Activated T-cell treated with anti-CD3 and anti-CD28 coated beads, Interleukin-2, amount 50 U/mL, for 48 hours (primary cell): ENCODE measurements at places on chromosomes 3 and 15.

- DNase-seq: peak; percentile 62
Observed at GRCh38 chr15:38354315-38354929, 99.5 kb upstream of the FAM98B start.

GRCh38 chr3:138464491-138464860, 30.1 kb downstream of the ESYT3 start:
- DNase-seq: no peak

- no peak for DNase-seq
Observed at GRCh38 chr3:173744895-173745294, 347.4 kb downstream of the NLGN1 start.

DNA sequence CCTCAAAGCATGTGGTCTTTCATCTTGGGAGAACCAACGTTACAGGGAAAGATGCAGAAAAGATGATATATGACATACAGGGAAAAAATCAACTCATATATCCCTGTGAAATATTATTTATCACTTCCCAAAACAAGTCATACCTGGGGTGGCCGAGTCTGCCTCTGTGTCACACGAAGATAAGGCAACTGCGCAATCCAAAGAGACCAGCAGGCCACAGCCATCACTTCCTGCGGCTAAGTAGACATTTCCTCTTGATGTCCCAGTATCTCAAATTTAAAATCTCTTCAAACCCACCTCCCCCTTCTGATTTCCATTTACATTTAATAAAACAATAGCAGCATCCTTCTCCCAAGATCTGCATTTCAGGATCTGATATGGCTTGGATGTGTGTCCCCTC, 71.5 kb downstream of the IGF2BP2 start:
- no peak for DNase-seq

DNA sequence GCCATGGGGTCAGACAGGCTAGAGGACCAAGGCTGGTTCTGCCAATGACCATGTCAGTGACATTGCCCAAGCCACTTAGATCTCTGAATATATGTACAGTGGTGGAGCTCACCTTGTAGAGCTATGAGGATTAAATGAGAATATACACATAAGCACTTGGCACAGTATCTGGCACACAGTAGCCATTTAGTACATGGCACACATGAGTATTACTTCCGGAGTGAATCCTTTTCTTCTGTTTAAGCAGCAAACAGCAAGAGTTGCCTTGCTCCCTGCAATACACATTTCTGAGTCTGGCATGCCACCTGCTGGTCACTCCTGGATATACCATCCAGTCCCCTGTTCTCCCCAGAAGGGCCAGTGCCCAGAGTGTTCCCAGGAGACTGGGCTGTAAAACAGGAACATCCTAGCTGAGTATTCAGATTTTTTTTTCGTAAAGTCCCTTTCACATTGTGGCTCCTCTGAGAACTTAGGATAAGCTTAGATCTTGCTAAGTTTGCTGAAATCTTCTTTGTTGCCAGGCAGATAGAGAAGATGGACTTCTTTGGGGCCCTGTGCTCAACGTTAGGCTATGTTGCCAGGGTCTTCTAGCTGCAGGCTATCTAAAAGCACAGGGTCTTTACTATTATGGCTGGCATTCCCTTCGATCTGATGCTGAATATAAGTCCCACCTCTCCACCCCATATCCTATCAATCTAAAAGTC, 203.4 kb downstream of the ADAMTS9 start:
- peak; percentile 81 for DNase-seq

- no peak for DNase-seq
Observed at GRCh38 chr15:71151081-71151480, 35.8 kb downstream of the THSD4 start.

DNA sequence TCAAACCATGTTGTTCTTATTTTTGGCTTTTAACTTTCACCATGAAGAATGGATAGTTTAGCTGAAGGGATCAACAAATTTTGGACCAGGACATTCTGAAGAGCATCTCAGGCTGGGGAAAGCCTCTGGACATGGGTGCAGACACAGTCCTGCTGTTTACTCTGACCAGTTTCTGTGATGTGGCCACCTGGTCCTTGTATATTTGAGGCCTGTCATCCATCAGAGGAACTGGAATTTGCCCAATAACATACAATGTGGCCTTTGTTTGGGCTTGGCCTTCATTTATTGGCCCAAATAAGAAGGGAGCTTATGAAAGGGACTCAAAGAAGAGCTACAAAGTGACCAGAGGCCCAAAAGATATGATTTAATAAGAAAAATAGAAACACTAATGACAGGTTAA, 127.9 kb downstream of the MYRIP start:
- no peak for DNase-seq

DNA sequence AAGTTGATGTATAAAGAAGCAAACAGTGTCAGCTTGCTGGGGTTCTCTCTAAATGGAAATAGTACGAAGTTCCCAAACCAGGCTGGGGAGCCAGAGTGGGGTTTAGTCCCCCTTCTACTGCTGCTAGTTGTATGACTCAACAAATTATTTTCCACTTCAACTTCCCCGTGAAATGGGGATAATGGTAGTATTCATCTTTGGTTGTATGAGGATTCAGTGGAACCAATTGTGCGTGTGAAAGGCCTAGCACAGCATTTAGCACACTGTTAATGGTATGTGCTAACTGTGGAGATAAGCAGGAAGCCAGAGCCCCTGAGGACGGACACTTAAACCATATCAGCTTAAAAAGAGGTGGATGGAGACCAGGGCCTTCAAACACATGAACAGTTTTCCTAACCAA, 4.2 kb downstream of the SORD start:
- no peak for DNase-seq

- DNase-seq: no peak
Observed at GRCh38 chr3:50539356-50540286, 27.9 kb downstream of the C3orf18 start.

DNA sequence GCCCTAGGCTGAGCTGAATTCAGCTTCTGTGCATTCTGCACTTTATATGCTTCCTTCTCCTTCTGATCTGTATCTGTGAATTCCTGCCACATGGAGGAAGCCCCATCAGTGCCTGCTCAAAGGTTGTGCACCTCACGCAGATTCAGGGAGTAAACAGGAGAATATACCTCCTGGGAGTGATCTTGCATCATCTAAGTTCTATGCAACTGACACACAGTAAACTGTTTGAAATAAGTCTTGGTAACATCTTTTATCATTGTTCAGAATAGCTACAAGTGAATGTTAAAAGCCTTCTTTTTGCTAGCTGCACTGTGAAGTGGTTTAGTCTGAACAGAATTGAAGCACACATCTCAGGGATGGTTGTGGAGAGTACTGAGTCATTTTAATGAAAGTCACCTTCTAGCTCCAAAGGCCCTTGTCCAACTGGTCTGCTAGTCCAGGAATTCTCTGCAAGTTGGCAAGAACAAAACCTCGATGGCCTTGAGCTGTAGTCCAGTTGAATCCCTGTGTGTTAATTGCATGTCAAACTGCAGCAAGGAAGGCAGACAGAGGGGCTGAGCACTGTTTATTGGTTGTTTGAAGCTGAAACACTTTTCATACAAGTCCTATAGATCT, 215.0 kb downstream of the WNT5A start:
- no peak for DNase-seq

DNA sequence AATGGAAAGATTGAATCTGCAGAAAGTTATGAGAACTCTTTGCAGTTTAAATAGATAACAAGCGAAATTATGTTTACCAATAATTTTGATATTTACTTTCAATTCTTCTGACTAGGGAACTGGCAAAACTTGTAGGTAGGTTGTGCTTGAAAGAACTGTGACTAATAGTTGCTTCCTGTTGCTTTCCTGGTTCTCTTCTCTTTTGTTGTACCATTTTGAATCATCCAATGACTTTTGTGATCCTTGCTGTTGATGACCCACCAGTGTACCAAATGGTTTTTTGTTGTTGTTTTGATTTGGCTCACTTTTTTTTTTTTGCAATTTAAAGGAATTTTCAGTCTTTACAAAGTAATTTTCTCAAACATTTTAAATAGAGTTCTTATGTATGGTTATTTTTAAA, 64.9 kb upstream of the DCBLD2 start:
- DNase-seq: no peak
